ENCODE measurements at places on chromosomes 5 and 9. TPM values are rescaled to one million over a fixed set of nuclear protein-coding genes. Genes with fewer than 3 reads are reported as not detected.

- peak; percentile 70 for DNase-seq
Observed at GRCh38 chr9:130834371-130835336, at the start of gene ABL1. TSS of gene ABL1 (plus strand) at chr9:130835254. CDS start at chr9:130835447, 193 bp downstream.

- DNase-seq = no peak
Observed at GRCh38 chr5:173312821-173313220, 15.4 kb downstream of the STC2 start.

MRPL50 gene
- total RNA-seq = 11.6 TPM

MARCOL gene
- total RNA-seq = not detected

ZDHHC11B gene
- 0.51 TPM for total RNA-seq

GRCh38 chr9:126682928-126683697 is 69.4 kb downstream of the LMX1B start:
- no peak for DNase-seq
